ENCODE measurements at places on chromosomes 3 and 15.

- no peak for DNase-seq
These were observed 114.5 kb downstream of the CD47 start for GRCh38 chr3:107976202-107976800.

GRCh38 chr3:118101891-118102290, 932.8 kb downstream of the IGSF11 start:
- DNase-seq: no peak

DNA sequence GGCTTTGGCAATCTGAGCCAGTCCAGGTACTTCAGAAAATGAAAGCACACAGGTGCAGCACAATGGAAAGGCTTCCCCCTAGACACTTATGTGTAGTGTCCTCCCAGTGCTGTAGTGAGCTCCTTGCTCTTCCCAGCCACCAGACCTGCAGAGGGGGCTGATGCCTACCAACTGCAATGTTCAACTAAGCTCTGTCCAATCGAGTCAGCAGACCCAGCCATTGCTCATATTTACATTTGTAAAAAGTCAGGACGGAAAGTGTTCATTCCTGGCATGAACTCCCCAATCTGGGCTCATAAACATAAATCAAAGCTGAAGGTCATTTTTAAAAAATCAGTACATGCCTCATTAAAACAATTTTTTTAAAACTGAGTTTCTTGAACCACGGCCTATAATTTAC, 73.0 kb downstream of the FOXP1 start:
- peak; percentile 89 for DNase-seq

DNA sequence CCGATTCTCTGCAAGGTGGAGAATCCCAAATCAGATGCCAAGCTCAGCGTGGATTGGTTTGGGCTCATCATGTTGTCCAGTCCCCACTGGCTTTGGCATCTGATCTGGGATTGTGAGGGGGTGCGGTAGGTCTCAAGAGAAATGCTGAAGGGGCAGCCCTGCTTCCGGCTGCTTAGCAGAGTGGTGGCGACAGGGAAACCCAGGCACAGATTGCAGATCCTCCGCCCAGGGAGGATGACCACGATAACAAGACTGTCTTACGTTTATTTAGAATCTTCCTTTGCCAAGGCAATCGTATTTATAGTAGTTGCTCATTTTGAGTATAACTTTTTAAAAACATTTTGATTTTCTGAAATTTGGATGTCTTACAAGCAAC, 61.1 kb downstream of the SLC12A8 start:
- no peak for DNase-seq

DNA sequence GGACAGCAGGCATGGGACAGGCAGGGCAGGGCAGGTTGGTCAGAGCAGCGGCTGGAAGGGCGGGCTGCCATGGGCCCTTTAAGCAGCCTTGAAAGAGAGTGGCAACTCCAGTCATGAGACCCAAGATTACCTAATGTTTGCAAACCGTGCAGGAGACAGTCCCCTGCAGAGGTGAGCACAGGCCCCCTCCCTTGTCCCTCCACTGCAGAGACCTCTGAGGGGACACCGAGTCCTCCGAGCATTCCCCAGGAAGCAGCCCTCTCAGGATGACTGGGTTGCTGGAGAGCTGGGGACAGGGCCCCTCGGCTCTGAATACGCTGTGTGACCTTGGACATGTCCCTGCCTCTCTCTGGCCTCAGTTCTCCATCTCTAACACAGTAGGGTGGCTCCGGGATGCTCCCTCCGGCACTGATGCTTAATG, 81.4 kb downstream of the IQSEC1 start:
- DNase-seq: no peak

GRCh38 chr15:50330921-50331320, 24.1 kb downstream of the GABPB1 start:
- no peak for DNase-seq

DNA sequence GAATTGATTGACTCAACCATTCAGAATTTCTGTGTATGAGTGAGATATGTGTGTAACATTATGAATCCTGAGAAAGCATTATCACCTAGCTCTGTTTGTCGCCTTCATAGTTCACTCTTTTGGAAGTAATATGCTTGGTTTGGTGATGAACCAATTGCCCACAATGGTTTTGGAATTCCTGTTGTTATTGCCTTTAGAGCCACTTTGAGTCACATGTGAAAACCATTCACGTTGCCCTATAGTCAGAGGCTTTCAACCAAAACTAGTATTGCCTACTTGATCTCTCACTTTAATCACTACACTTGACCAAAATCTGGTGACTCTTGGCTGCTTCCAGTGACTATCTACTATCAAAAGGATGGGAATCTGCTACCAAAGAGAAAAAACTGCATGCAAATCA, 78.2 kb upstream of the FLNB start:
- no peak for DNase-seq

GRCh38 chr15:48972750-48973503, 9.2 kb upstream of the SHC4 start:
- DNase-seq: no peak

GRCh38 chr3:194168994-194169393, 33.0 kb downstream of the HES1 start:
- no peak for DNase-seq

DNA sequence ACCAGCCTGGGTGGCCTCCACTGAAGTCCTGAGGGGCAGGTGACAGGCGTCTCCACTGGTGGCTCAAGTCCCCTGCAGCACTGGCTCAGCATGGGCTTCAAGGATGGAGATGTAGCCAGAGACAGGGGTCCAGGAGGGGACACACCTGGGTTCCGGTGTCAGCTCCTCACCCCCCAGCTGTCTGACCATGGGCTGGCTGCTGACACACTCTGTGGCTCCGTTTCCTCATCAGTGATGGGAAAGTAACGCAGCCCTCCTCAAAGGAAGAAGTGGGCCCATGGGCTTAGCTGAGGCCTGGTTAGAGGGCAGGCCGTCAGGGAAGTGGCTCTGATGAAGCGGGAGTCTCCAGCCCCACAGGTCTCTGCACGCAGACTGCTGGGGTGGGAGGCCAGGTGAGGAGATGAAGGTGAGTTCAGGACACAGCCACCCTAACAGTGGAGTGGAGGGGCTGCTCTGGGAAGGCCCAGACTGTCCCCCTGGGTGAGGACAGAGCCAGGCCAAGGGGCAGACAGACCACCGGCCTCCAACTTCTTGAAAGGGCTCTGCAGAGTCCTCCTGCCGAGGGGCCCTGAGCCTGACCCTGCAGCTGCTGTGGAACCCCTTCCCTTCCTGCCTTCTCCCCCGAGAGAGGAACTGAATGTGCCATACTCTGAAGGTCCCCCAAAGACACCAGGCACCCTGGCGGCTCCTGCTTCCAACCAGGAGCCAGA, 24.0 kb downstream of the PSTPIP1 start:
- no peak for DNase-seq

DNA sequence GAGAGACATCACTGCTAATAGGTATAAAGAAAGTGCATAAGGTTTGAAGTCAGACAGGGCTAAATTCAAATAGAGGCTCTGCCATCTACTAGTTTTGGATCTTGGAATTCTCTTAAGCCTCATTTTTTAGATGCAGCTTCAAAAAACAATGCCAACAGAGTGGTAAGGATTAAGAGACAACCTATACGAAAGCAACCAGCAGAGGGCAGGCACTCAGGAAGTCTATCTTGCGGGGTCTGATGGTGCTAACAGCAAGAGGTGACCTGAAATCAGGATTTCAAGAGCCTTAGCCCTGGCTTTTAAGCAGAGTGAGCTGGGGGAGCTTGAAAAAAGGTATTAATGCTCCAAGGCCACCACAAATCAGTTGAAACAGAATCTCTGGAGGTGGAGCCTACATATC, 40.7 kb downstream of the LDHAL6B start:
- DNase-seq: peak; percentile 64

- DNase-seq: no peak
These were observed 185.9 kb upstream of the TPM1 start for GRCh38 chr15:62856466-62857246.

DNA sequence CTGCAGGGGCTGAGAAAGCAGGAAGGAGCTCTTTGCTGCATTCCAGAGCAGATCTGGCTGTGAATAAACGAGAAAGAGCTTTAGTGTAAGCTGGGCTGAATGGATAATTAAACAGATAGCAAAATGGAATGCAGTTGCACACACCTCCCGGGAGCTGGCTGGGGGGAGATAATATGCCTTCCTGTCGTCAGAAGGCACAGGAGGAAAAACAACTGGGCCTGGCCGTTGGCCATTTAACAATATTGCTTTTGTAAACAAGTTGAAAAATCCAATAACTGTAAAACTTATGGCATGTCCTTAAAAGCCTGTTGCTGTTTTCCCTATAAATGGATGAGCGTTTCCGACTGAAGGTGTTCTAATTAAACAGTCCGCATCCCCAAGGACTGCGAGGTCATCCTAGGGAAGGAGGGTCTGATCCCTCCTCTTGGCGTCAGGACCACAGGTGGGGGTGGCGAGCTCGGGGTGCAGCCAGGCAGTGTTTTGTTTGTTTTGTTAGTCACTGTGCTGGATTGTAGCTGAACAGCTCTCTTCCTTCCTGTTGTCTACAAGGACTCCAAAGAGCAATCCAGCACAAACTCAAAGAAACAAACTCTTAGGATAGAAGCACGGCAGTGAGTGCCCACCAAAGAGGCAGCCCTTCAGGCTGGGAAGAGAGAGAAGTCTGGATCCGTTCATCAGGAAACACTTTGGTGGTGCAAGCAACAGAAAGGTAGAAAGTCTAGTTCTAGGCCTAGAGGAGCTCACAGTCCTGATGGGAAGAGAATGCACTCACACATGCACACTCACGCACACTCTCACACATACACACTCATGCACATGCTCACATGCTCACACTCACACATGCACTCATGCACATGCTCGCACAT, 133.4 kb upstream of the SMAD3 start:
- peak; percentile 79 for DNase-seq

DNA sequence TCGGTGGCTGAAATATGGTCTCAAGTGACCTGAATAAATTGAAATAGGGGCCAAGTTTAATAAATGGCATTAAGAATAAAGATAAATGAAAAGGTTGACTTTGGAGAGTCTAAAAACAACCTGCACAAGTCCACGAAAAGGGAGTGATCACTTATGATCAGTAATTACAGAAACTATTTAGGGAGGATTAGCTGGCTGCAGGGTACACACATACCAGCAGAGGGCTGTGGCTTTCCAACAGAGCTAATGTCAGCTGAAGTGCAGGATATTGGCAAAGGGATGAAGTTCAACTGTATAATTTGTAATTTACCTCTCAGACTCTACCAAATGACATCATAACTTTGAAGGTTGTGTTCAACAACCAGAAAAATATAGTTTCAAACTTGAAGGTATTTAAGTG, 86.8 kb downstream of the SYNPR start:
- no peak for DNase-seq

- no peak for DNase-seq
These were observed 38.8 kb upstream of the ADAMTS9 start for GRCh38 chr3:64726414-64727090.

DNA sequence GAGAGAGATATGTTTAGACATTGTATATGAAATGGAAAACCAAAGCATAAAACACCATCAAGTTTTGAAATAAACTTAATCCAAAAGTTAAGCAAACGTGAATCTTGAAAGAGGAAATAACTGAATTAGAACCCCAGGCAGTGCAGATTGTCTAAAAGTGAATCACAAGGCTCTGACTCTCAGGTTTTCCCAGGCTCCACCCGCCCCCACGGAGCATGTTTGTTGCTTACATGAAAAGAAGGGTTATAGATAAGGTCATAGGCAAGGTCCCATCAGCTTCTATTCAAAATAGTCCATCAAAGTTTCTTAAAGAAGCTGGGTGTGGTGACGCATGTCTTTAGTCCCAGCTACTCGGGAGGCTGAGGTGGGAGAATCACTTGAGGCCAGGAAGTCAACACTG, 29.0 kb upstream of the SLMAP start:
- DNase-seq: no peak

DNA sequence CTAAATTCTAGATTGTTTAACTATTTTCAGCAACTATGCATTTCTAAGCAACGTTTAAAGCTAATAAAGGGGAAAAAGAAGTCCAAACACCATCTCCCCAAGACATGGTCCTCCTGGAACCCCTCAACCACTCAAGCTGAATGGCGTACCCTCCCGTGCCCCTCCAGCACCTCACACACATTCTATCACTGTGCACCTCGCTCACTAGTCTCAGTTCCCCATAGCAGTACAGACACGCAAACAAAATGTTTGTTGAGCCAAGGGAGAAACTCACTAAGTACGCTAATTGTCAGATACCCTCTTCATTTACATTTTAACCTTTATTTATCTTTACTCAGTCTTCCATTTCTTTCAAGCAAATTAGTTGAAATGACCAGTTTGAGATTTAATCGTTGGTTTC, 48.8 kb downstream of the ACAP2 start:
- no peak for DNase-seq

- peak; percentile 30 for DNase-seq
These were observed 164.2 kb downstream of the ABHD5 start for GRCh38 chr3:43854916-43855315.

DNA sequence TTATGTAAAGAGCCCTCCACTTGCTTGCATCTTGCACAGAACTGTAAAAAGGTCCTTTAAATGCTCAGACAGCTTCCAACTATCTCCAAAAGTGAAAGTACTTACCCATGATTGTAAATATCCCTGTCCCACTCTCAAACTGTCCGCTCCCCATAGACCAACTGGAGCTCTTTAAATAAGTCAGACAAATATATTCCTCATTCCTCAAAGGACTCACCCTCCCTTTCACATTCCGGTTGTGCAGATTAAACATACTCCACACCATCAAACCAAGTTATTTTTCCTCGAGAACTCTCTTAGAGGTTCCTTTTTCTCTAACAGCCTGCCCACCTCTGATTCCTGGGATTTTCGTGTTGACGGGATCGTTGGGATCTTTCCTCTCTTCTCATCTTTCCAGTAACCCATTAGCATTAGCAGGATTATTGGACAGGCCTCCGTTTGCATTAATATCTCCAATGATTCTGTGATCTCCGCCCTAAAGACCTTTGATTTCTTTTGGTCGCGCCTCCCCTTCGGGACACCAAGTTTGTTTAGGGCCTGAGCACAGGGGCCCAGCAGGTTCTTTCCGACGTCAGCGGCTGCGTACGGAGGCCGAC, 763 bp downstream of the GOLGB1 start:
- DNase-seq: peak; percentile 52

GRCh38 chr15:79881254-79881653, 15.6 kb downstream of the MTHFS start:
- no peak for DNase-seq

DNA sequence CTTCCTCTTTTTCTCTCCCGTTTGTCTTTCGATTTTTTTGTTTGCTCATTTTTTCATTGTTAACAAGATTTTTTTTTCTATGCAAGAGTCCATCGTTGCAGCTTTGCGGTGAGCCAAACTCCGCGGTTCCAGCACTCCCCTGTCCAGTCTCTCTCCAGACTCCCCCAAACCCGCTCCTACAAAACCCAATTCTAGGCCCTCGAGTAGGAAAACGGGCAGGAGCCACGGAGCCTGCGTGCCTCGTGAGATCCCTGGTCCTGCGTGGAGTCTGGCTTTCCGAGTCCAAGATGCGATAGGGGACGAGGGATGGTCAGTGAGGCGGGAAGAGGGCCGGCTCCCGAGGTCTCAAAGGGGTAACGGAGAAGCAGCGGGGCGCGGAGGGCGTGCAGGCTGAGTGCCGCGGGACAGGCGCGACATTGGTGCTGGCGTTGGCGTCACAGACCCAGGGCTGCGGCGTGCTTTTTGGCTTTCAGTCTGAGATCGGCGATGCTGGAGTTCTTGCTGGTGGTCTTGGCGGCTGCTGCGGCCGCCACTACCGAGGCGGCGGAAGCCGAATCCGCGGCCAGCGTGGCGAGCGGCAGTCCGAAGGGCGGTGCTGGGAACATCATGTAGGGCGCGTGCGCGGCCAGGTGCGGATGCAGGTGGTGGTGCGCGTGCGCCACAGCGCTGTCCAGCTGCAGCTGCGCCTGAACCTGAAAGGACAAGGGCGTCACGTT, 8.5 kb downstream of the SHOX2 start:
- no peak for DNase-seq
